Large intestine (tissue), 12 donors: ENCODE measurements at places on chromosomes 7 and 10. TPM values are rescaled to one million over a fixed set of nuclear protein-coding genes. Genes with fewer than 3 reads are reported as not detected.

NRG3 gene
- polyA plus RNA-seq: 0.96 TPM

- H3K27ac ChIP-seq: no peak overlapping the region
- peaks cover 66% of the 10 kb centered on the region for H3K36me3 ChIP-seq
- no peak overlapping the region for H3K4me3 ChIP-seq
- no peaks in the 10 kb centered on the region for H3K27me3 ChIP-seq
- H3K4me1 ChIP-seq: no peaks in the 10 kb centered on the region
- DNase-seq: no peak
Observed at GRCh38 chr10:13331646-13332045, 16.4 kb downstream of the SEPHS1 start.

- DNase-seq: no peak
- H3K36me3 ChIP-seq: no peaks in the 10 kb centered on the region
- peaks cover 7% of the 10 kb centered on the region for H3K4me1 ChIP-seq
- no peak overlapping the region for H3K27ac ChIP-seq
- H3K27me3 ChIP-seq: no peaks in the 10 kb centered on the region
- no peak overlapping the region for H3K4me3 ChIP-seq
Observed at GRCh38 chr7:3412871-3413270, 111.8 kb downstream of the SDK1 start.

GRCh38 chr10:11236234-11236633 lies 218.6 kb downstream of the CELF2 start:
- no peaks in the 10 kb centered on the region for H3K4me1 ChIP-seq
- H3K27me3 ChIP-seq: no peaks in the 10 kb centered on the region
- no peak for DNase-seq
- H3K4me3 ChIP-seq: no peak overlapping the region
- no peaks in the 10 kb centered on the region for H3K36me3 ChIP-seq

GRCh38 chr7:142868986-142869415 lies 14.1 kb downstream of the EPHB6 start:
- H3K27ac ChIP-seq: no peak overlapping the region
- no peak overlapping the region for H3K4me3 ChIP-seq
- no peak for DNase-seq
- no peaks in the 10 kb centered on the region for H3K36me3 ChIP-seq
